ENCODE measurements at places on chromosomes 6 and 20. TPM values are rescaled to one million over a fixed set of nuclear protein-coding genes. Genes with fewer than 3 reads are reported as not detected.

CSNK2B gene
- total RNA-seq, result 645 TPM

SLC17A1 gene
- total RNA-seq, result not detected

PNPLA1 gene
- total RNA-seq, result 0.05 TPM

GSTA3 gene
- total RNA-seq, result 2.4 TPM

DNAH8 gene
- not detected for total RNA-seq

GRCh38 chr6:1916334-1917070, 306.8 kb downstream of the FOXC1 start:
- peak; percentile 98 for DNase-seq

- no peak for DNase-seq
Measured at GRCh38 chr6:112215488-112216284, 38.7 kb downstream of the LAMA4 start.

- DNase-seq, result peak; percentile 90
Measured at GRCh38 chr20:9068841-9069663, at the start of gene PLCB4. TSS of gene PLCB4 (plus strand) at chr20:9069087. CDS start at chr20:9307815, 238,728 bp downstream.

DNA sequence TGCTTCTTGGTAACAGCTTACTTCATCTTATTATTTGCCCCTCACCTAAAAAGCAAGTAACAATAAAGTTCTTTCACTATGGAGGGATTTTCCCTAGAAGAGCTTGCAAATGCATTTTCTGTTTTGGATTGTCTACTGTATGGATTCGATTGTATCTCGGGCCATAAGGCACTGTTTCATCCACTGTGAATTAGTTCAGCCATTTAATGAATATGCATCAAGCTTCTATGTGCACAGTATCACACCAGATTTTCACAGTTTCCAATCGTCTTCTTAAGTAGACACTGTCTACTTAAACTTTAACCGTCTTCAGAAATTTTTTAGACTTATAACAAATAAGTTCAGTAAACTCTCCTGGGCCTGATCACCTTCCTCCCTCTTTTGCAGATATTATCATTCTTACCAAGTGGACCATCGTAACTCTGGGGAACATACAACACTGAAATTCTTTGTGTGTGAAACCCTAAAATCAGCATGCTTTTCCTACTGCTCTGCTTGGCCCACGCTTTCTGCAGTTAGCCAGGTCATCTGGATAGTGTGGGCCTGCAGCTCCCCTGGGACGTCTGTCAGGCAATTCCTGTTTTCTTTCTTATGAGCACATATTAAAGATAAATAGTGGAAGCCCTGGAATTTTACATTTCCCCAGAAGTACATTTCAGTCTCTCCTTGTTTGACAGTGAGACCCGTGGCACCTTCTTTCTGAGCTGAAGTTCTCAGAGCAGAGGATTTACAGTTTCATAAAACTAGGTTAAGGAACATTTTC, 136.5 kb upstream of the PDE10A start:
- DNase-seq, result no peak

DNA sequence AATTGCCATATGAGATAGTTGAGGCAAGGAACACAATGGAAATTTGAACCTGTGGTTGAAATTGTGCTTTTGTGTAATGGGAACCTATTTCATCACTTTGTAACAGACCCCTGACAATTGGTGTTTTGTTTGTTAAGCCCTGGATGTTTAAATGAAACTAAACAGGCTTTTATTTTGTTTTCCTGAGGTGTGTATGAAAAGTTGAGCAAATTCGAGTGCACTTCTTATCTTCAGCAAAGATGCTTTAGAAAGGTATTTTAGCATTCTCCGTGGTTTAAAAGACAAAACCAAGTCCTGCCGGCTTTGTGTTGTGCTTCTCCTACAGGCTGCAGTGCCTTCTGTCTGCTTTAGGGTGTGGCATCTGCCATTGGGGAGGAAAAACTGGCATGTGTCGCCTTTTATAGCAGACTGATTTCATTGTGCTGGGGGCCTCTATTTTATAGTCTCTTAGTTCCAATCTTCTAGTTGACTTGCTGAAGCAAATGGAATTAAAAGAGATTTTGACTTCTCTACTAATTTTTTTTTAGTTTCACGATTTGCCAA, 2.2 kb upstream of the ARID1B start:
- DNase-seq, result no peak

GRCh38 chr20:10221021-10221420, 2.4 kb downstream of the SNAP25 start:
- DNase-seq, result no peak

DNA sequence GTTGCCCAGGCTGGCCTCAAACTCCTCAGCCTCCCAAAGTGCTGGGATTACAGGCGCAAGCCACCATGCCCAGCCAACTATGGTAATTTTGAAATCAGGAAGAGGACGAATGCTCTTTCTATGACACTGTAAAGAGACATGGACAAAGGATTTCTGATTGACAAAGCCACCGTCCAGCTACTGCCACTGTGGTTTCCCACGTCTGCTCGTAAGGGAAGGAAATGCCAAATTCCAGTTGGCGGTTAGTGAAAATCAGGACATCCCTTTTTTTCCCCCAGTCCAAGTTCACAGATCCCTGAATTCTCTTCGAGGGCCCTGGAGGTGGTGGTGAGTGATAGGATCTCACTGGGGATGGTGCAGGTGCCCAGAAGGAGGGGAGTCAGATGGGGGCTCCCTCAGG, 31.2 kb downstream of the SNAI1 start:
- no peak for DNase-seq

GRCh38 chr6:149235130-149235561, 82.4 kb upstream of the TAB2 start:
- DNase-seq, result peak; percentile 98

- DNase-seq, result no peak
Measured at GRCh38 chr20:24253321-24253720, 216.1 kb upstream of the SYNDIG1 start.

DNA sequence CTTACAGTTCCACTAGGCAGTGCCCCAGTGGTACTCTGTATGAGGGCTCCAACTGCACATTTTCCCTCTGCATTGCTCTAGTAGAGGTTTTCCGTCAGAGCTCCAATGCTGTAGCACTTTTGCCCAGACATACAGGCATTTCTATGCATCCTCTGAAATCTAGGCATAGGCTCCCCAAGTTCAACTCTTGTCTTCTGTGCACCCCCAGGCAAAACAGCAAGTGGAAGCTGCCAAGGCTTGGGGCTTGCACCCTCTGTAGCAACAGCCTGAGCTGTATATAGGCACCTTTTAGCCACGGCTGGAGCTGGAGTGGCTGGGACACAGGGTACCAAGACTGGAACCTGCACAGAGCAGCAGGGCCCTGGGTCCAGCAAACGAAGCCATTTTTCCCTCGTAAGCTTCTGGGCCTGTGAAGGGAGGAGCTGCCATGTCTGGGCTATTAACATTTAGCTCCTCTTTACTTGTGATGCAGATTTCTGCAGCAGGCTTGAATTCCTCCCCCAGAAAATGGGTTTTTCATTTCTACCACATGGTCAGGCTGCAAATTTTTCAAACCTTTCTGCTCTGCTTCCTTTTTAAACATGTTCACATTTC, 596.2 kb upstream of the ADGRB3 start:
- no peak for DNase-seq

Measured in M059J (cell line).